ENCODE measurements at places on chromosomes 16 and 17.

DNA sequence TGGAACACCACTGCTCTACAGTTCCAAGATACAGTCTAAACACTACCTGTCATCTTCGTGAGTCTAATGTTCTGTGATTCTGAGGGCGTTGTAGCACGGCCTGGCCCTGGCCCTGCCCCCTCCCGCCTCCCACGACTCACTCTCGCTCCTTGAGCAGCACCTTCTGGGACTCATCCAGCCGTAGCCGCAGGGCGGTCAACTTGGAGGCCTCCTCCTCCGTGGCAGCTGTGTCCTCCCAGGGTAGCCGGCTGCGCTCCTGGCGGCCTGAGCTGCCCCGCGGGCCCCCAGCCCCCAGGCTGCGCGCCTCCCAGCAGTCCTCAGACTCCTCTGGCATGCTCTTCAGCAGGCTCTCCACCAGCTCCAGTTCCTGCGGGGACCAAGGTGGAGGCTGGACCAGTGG, 10.6 kb downstream of the CCDC102A start:
- DNase-seq, result no peak

DNA sequence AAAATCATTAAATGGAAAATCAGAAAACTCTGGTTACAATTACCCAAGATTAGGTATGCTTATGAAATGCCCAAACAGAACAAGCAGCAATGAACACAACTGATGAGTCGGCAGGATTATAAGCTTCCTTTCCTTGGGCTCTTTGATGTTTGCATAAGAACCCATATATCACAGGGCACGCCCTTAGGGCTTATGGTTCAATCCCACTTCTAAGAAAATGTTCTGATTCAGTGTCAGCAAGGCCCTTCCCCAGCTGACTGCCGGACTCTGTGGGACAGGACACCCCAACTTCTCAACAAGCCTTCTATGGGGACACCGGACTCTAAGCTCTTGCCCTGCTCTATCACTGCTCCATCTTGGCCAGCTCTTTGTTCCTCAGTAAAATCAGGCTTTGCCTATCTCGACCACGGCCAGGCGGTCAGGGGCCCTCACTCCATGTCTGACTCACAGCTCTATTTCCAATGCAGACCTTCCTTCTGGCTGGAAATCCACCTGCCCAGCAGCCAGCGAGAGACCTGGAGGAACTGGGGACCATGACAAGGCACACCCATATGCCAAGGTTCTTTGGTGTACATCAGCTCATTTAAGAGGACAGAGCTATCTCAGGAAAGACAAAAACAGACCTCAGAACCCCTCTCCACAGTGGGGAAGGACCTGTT, 26.8 kb downstream of the LITAFD start:
- DNase-seq, result no peak

DNA sequence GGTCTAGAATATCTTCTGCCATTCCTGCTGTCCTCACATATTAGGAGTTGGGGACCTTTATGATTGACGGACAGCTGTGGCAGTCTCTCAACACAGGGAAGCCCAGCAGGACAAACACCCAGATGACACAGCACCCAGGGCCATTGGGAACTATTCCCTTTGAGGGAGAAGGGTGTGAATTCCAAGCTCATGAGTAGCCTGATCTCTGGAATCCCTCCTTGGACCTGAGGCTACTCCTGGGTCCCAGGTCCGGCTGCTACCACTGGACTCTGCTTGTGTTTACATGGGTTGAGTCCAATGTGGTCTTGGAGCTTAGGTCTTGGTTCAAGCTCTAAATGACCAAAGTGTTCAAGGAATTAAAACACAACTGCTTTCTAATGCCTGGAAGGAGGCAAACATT, 78.9 kb downstream of the SLC6A2 start:
- no peak for DNase-seq

- DNase-seq, result peak; percentile 19
Measured at GRCh38 chr17:27760069-27760885, 40.1 kb downstream of the NOS2 start.

All from fibroblast of skin of right biceps (primary cell).